Activated naive CD4-positive, alpha-beta T cell treated with anti-CD3 and anti-CD28 coated beads for 36 hours (primary cell): ENCODE measurements at places on chromosomes 5 and 9.

- DNase-seq, result no peak
Measured at GRCh38 chr9:113537229-113537810, 73.8 kb downstream of the RGS3 start.

DNA sequence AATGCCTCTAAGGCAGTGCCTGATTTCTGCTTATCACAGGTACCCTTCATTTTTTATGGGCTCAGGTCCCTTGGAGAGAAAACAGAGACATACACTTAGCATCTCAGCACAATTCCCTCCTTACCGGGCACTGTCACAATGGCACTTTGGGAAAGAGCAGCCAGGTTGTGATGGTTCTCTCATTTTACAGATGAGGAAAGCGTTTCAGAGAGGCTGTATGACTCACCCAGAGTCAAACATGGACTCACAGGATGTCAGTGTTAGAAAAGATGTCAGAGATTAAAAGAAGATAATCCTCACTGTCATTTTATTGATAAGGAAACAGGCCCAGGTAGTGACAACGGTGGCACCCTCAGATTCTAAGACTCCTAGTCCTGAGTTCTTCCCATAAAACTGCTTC is 12.0 kb upstream of the SLC31A2 start:
- DNase-seq, result no peak

- DNase-seq, result no peak
Measured at GRCh38 chr5:93120051-93120450, 461.0 kb downstream of the NR2F1-AS1 start.

DNA sequence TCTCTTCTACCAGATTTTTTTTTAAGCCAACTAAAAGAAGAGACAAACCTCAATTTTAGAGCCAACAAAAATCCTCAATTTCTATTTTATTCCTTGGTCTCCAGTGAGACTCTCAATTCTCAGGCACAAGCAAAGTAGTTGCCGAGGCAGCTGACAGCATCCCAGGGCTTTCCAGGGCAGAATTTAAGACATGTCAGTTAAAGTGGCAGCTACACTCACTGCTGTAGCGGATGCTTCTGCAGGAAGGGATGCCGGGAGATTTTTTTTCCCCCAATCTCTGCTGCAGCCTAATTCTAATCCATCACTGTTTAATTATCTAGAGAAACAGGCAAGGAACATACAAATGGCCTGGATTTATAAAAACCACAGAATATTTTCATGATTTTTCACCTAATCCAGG is 57.0 kb downstream of the TTC39B start:
- DNase-seq, result no peak

DNA sequence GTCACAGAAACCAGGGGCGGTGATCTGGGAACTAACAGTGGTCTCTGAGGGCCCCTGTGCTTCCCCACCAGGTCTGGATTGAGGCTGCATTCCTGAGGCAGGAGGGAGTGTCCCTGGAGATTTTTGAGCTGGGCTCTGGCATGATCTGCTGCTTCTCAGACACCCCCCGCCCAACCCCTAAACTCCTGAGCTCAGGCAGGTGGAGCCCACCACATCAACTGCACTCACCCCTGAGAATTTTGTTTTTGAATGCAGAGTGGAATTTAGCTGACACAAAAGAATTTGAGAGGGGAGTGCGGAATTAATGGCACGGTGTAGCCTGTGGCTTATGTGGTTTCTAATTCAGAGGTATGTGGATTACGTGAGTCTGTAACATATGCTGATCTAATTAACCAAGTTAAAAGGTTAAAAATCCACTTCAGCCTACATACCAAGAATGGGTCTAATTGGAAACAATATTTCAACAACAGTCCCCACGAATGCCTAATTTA is 23.9 kb upstream of the CTSL start:
- no peak for DNase-seq

GRCh38 chr5:23007236-23007635 is 154.1 kb upstream of the CDH12 start:
- DNase-seq, result no peak

DNA sequence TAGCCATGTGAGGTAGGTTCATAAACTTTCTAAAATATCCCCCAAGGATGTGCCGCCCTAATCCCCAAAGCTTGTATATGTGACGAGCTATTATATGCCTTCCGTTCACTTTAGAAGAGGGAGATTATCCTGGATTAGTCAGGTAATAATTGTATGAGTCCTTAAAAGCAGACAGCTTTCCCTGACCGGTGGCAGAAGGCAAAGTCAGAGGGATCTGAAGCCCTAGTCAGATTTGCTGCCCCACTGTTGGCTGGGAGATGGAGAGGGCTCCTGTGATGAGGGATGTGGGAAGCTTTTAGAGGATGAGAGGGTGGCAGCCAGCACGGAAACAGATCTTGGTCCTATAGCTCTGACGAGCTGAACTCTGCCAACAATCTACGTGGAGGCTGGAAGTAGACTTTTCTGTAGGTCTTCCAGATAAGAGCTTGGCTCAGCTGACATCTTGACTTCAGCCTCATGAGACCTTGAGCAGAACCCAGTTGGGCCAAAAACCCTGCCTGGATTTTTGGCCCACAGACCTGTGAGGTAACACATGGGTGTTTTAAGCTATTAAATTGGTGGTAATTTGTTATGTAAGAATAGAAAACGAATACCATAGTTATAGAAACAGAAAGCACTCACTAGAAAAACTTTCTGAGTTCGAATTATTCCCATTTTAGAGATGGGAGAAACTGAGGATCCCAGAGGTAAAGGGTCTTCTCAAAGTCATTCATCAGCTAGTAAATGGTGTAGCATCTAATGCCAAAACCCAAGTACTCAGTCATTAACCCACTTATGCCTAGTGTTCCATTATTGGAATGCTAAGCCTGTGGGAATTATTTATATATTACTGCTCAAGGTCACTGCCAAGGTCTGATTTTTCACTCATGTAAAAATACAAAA is 48.9 kb downstream of the SH3PXD2B start:
- DNase-seq, result no peak

- DNase-seq, result no peak
Measured at GRCh38 chr5:2902186-2902585, 150.7 kb upstream of the IRX2 start.

DNA sequence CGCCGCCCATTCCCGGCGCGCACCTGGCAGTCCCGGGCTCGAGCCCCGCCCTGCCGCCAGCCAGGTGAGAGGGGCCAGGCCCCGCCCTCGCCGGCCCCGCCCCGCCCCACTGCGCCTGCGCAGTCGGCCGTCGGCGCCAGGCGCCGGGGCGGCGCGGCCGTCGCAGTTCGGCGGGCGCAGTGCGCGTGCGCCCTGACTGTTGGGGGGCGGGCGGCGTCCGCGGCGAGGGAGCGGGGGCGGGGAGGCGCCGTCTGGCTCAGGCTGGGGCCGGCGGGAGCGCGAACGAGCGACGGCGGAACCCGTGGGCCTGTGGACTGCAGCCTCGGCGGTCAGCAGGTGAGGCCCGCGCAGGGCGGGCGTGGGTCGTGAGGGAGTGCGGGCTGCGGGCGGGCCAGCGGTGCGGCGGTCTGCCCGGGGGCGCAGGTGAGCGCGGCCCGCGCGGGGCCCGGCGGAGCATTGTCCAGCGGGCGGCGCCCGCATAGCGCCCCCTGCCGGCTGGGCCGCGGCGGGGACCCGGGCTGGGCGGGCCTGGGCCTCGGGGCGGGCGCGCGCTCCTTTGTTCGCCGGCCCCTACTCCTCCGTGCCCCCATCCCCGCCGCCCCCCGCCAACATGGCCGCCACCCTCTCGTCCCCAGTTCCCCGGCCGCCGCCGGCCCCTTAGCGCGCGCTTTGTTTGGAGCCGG is at the start of gene SPIN1:
SPIN1 (plus strand) TSS at position 242 of the 683 bp plus-strand sequence. CDS start 38,096 bp downstream, outside the sequence.
- peak; percentile 78 for DNase-seq

DNA sequence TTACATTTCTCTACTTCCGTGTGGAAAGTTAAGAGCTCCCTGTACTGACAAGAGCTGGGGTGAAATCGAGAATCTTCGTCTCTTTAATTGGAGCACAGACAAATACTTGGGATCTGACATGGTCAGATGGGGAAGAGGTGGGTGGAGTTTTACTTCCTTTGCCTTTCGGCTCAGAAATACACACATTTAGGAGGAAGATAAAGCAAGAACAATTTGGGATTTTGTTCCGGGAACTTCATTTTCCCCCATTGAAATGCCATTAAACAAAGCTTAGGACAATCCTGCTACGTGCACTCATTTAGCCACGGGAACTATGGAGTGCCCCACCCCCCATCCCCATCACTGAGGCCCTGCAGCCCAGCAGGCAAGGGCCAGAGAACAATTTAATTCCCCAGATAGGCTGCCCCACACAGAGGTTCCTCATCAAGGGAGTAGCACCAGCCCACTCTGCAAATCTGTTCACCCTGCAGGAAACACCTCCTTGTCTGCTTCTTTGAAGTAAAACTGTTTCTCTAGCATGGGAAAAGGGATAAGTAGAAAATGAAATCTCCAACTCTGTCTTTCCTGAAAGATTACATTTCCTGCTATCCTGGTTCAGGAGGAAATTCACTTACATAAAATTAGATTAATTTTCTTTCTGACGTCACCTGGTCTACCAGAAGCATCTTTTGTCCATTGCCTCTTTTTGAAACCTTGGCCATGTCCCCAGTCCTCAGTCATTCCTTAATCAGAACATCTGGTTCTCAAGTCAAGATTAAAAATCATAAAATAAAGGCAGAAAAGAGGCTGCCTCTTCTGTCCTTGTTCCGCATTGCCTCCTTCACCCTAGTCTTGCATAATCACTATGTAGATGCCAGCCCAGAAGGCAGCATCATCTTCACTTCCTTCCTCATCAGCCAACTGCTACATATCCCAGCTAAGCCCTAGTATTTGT is 206.4 kb downstream of the ENC1 start:
- no peak for DNase-seq

GRCh38 chr9:34714007-34714406 is 4.1 kb upstream of the CCL21 start:
- no peak for DNase-seq

DNA sequence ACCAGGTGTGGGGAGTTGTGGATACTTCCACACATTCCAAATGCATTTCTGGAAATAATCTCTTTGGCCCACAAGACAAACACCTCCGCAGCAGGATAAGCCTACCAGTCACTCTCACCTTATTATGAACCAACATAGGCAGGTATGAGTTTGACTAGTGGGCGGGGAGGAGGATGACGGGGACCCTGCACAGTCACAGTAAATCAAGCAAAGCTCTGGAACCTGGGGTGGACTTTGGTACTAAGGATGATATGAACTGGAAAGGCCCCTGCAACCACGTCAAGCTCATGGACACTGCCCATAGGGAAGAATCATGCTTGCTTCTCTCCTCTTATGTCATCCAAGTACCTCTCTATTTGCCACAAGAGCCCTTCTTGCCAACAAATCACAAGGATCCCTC is 259.4 kb downstream of the HSPA4 start:
- DNase-seq, result no peak

- no peak for DNase-seq
Measured at GRCh38 chr9:129583308-129584038, 37.4 kb downstream of the C9orf50 start.

GRCh38 chr5:169331292-169331852 is 30.4 kb upstream of the SLIT3 start:
- no peak for DNase-seq

- peak; percentile 42 for DNase-seq
Measured at GRCh38 chr5:167049043-167049663, 1242.3 kb upstream of the WWC1 start.

GRCh38 chr5:179872055-179872827 is 13.6 kb upstream of the MRNIP start:
- DNase-seq, result no peak

- DNase-seq, result no peak
Measured at GRCh38 chr5:82465235-82465634, 187.1 kb upstream of the RPS23 start.
